Peyer's patch (tissue), 4 donors: ENCODE measurements at places on chromosomes 16 and 17. TPM values are rescaled to one million over a fixed set of nuclear protein-coding genes. Genes with fewer than 3 reads are reported as not detected.

GRCh38 chr16:46996391-46996790, 22.9 kb upstream of the DNAJA2 start:
- DNase-seq: no peak

DNA sequence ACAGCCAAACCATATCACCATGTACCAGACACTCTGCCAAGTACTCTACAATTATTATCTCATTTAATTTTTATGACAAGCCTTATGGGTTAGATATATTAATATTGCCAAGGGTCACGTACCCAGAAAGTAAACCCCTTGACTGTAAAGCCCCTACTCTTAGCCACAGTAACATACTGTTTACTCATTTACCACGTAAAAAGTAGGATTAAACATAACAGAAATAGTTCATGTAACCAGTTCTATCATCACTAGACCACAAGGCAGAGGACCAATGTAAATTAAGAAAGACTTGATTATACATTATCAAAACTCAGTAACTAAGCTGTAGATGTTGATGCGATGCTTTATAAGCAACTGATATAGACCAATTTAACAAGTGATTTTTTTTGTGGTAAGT, 101.5 kb upstream of the CNTNAP4 start:
- no peak for DNase-seq

DNA sequence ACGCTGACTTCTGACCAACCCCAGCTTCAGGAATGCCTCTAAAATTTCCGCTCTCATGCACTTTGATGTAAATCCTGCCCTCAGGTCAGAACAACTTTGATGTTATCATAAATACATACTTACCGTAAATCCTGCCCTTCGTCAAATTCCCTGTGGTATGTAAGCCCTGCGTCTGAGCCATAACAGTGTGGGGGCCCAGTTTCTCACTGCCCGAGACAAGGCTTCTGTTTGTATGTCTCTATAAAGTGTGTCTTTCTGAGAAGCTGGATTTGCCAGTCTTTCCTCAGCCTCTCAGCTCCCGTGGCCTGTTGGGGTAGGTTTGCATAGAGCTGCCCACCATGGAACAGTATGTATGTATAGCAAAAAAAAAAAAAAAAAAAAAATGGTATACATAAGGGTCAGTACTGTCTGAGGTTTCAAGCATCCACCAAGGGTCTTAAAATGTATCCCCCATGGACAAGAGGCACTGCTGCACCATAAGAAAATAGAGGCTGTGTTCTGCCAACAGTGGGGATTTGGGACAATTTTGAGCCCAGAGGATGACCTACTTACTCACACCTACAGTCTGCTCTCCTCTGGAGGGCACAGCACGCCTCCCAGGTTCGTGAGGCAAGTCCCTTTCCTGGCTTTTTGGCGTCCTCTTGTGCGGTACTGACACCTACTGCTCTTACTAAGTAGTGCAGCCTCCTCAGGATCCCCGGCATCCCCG, 17.5 kb downstream of the PRMT7 start:
- peak; percentile 91 for DNase-seq

- peak; percentile 64 for DNase-seq
Measured at GRCh38 chr17:9115214-9116191, 94.2 kb downstream of the NTN1 start.

- no peak for DNase-seq
Measured at GRCh38 chr17:44349553-44350070, 4.5 kb downstream of the GRN start.

DNA sequence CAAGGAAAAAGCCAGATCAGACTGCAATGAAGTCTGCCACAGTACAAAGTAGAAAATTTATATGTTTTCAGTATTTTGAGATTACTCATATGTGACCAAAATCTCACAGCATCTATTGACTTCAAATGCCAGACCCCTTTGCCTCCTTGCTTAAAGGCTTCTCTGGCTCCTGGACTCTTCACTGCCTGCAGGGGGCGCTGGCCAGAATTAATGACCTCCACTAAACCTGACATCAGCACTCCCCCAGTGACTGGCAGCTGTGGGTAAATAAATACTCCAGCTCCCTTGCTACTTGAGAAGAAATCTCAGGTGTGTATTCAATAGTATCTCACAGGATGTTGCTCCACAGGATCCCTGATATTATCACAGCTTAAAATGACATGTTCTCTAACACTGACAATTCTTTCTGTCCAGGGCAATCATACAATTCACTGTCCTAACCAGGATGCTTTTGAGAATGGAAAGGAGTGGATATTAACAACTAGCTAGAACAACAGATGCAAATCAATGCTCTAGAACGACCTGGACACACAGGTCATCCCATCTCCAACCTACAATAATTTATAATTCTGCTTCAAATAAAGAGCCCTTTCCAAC, 4.0 kb downstream of the BECN1 start:
- peak; percentile 72 for DNase-seq

DNA sequence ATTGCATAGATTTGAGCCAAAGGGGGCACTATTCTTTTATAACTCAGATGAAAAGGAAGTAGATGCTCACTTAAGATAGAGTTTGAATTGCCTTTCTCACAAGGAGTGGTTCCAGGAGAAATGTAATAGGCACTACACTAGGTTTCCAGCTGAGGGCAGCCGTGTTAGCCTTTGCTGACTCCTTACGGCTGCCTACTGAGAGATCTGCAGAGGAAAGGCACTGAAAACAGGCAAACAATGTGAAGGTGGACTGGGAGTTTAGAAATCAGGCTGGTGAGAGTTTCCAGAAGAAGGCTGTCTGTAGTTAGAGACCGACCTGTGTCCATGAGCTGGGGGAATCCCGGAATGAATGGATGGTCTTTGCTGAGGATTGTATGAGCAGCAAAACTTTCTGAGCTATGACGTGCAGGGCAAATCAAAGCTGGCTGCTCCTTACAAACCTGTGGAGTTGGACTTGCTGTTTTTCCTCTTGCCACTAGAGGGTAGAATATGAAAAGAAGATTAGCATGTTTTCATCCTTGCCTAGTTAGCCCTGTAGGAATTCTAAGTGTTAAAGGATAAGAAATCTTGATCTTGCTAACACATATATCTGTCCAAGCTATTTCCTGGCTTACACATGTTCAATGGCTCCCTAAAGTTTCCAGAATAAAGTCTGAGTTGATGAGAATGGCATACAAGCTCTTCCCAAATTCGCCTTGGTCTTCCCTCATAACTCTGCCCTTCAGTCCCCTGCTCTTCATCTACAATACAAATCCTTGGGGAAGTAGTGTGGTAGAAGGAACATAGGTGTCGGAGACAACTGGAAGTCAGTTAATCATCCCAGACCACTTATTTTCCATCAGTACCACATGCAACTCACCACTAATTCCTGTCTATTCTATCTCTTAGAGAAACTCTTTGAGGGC, 20.1 kb upstream of the TAOK1 start:
- DNase-seq: peak; percentile 54

GRCh38 chr16:20946015-20946629, 45.6 kb downstream of the LYRM1 start:
- no peak for DNase-seq

- DNase-seq: peak; percentile 49
Measured at GRCh38 chr16:23676924-23677480, 1.7 kb upstream of the PLK1 start.

- DNase-seq: no peak
Measured at GRCh38 chr17:81706757-81707624, 3.8 kb downstream of the MRPL12 start.

- DNase-seq: no peak
Measured at GRCh38 chr16:80092681-80093080, 448.1 kb upstream of the DYNLRB2 start.

- no peak for DNase-seq
Measured at GRCh38 chr17:70323269-70323668, 153.9 kb downstream of the KCNJ2 start.

- DNase-seq: peak; percentile 92
Measured at GRCh38 chr17:46783031-46783593, 35.4 kb downstream of the WNT3 start.

- DNase-seq: no peak
Measured at GRCh38 chr16:55809851-55810250, 23.0 kb downstream of the CES1 start.

Gene ACACA
- total RNA-seq: 71.7 TPM

Gene ASB16
- not detected for total RNA-seq

Gene CDH1
- total RNA-seq: 612 TPM

Gene KRTAP4-1
- not detected for total RNA-seq

Gene ATP6V0D1
- total RNA-seq: 131 TPM

Gene RNF222
- not detected for total RNA-seq

Gene SP6
- 27.0 TPM for total RNA-seq

Gene KCNJ18
- total RNA-seq: not detected

Gene NUDT21
- 26.1 TPM for total RNA-seq

Gene CLEC18A
- total RNA-seq: 1.6 TPM

Gene NEUROD2
- total RNA-seq: not detected
